ENCODE measurements at places on chromosomes 5 and 9.
A peak's percentile ranks its signal among the peaks of the same experiment; 100 is the strongest.

DNA sequence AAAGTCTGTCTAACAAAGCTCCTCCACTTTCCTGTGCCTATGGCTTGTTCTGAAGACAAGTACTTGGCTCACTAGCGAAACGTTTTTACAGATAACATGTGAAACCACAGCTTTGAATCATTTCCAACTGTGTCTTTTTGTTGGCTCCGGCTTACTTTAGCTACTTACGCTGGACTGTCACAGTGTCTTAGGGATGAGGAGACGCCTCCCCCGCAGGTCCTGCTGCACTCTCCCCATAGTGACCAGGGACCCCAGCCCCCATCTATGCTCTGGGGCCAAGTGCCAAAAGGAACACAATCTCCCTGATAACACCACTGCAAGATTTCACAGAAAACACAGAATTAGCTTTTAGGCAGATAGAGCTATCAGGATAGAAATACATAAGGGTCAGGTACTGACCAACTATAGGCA is 219.1 kb downstream of the ADAMTS6 start:
- DNase-seq, result no peak

- DNase-seq, result no peak
These were observed 53.6 kb upstream of the NR3C1 start for GRCh38 chr5:143456952-143457547.

DNA sequence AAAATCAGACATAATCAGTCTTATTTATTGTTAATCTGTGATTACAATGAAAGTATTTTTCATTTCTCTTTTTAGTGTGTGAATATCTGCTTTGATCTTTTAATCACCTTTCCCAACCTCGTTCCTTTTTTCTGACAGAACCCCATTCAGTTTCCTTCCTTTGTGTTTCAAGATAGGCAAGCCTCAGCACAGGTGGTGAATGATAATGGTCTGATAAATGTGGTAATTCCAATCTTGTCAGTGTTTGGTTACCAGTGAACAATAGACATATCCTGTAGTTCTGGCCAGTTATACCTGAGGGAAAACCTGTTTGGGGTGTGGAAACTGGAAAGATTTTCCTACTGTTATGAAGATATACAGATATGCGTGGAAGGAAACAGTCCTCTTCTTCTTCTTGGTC is 13.5 kb downstream of the STX17 start:
- DNase-seq, result no peak

- no peak for DNase-seq
These were observed 1.0 kb upstream of the NTMT1 start for GRCh38 chr9:129624947-129625346.

- no peak for DNase-seq
These were observed 41.4 kb upstream of the DAB2IP start for GRCh38 chr9:121609822-121610637.

- DNase-seq, result no peak
These were observed 46.1 kb upstream of the ZBED3 start for GRCh38 chr5:77133061-77133758.

- no peak for DNase-seq
These were observed 27.0 kb downstream of the VCAN start for GRCh38 chr5:83498585-83498984.

DNA sequence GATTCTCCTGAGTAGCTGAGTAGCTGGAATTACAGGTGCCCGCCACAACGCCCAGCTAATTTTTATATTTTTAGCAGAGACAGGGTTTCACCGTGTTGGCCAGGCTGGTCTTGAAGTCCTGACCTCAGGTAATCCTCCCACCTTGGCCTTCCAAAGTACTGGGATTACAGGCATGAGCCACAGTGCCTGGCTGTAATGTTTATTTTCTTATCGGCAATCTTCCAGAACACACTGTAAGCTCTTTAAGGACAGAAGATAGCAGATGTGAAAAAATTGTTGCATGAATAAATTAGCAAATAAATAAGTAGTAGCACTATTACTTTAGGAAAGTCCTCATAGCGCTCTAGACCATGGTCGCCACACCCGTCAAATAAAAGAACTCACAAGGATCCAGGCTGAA is 100.5 kb downstream of the ENC1 start:
- DNase-seq, result no peak

GRCh38 chr9:15389173-15389572 is 33.5 kb upstream of the SNAPC3 start:
- no peak for DNase-seq

DNA sequence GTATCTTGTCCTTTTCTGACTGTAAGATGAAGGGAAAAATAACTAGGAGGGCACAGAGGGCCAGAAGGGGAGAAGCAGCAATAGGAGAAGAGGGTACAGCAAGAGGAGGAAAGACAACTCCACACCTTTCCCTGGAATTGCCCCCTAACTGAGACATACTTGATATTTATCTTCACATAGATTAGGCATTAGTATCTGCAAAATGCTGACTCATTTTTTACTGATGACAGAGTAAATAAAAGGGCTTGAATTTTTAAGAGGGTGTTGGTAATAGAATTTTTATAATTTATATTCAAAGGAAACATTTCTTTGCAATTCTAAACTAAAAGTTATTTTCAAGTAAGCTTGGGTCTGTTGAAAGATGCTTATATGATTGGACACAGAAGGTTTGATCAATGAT is 86.8 kb upstream of the PRRC1 start:
- DNase-seq, result no peak

GRCh38 chr9:89679016-89679415 is 74.2 kb downstream of the GADD45G start:
- no peak for DNase-seq

DNA sequence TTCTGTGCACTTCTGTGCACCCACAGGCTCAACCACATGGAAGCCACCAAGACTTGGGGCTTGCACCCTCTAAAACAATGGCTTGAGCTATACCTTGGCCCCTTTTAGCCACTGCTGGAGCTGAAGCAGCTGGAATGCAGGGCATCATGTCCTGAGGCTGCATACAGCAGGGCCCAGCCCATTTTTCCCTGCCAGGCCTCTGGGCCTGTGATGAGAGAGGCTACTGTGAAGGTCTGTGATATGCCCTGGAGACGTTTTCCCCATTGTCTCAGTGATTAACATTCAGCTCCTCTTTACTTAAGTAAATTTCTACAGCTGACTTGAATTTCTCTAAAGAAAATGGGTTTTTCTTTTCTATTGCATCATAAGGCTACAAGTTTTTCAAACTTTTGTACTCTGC is 134.0 kb upstream of the EGFLAM start:
- no peak for DNase-seq

- no peak for DNase-seq
These were observed 533.3 kb downstream of the LRRC70 start for GRCh38 chr5:63111891-63112290.

DNA sequence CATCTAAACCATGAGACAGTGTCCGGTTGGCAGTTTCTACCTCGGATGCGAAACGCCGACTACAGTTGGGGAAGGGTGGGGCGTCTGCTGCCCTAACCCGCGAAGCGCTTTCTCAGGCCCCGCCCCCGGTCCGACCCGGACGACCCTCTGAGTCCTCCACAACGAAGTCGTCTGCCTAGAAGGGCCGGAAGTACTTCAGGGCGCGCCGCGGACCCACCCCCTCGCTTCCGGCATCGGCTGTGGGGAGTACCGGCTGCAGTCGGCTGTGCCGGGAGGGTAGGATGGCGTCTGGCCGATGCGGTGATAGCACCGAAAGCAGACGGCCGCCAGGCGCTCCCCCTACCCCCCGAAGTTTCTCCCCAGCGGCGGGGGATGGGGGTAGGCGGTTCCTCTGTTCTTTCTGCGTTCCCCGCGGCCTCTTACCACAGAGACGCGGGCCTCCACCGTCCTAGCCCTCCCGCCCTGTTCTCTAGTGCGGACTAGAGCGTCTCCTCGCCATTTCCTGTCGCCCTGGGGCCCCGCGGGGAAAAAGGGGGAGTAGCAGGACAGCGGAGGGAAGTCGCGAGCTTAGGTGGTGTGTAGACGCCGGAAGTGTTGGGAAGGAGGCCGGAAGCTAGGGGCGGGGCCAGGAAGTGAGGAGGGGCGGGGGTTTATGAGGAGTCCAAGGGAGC is at the start of gene TRIM41:
TSS of gene TRIM41 (plus strand) at position 224 of the 671 bp plus-strand sequence. CDS start 719 bp downstream, outside the sequence.
- peak; percentile 96 for DNase-seq

DNA sequence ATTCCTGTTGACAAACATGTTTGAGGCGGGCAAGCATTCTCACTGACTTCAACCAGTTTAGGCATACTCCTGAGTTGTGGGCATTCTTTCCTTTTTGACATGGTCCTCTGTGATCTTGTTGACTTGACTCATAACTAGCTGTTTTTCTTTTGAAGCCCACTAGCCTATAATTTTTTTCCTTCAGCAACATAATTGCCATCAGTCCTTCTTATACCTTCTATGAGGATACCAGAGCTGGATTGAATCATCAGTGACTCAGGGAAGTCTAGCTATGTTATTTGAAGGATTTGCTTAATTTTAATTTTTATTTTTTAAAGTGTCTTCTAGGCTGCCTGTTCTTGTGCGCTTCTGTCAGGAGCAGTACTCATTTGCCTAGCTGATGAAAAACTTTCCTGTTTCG is 259.5 kb downstream of the NR3C1 start:
- no peak for DNase-seq

GRCh38 chr5:76177978-76178377 is 94.8 kb downstream of the SV2C start:
- no peak for DNase-seq

DNA sequence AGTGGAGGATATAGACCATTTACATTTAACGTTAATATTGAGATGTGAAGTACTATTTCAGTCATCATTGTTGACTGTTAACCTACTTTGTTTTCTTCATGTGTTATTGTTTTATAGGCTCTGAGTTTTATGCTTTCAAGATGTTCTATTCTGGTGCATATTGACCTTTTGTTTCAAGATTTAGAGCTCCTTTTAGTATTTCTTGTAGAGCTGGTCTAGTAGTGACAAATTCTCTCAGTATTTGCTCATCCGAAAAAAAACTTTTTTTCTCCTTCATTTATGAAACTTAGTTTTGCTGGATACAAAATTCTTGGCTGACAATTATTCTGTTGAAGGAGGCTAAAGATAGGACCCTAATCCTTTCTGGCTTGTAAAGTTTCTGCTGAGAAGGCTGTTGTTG is 91.3 kb downstream of the INVS start:
- no peak for DNase-seq

DNA sequence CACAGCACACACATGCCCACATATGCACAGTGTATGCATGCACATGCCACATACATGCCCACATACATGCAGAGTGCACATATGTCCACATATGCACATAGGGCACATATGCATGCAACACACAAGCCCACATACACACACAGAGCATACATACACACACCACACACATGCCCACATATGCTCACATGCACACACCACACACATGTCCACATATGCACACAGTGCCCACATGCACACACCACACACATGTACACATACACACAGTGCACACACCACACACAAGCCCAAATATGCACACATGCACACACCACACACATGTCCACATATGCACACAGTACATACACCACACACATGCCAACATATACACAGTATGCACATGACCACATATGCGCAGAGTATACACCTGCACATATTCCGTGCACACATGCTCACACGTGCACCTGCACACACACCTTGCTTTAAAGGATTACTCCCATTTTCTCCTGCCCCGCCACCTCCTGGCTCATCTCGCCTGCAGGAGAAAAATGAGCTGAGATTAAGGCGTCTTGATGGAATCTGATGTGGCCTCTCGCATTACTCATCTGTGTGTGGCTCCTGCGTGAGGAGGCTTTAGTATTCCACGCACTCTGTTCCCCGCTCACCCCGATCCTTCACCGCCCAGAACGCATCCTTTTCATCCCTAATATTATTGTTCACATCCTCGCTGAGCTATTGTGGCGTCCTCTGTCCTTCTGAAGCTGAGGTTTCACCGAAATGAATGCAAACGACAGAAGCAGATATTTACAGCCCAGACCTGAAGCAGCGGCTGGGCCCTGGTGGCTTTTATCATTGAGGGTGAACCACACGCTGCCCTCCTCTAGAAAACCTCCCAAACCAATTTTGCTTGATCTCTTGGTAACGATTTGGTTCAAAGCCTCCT is 182.7 kb downstream of the OLFM1 start:
- DNase-seq, result no peak

DNA sequence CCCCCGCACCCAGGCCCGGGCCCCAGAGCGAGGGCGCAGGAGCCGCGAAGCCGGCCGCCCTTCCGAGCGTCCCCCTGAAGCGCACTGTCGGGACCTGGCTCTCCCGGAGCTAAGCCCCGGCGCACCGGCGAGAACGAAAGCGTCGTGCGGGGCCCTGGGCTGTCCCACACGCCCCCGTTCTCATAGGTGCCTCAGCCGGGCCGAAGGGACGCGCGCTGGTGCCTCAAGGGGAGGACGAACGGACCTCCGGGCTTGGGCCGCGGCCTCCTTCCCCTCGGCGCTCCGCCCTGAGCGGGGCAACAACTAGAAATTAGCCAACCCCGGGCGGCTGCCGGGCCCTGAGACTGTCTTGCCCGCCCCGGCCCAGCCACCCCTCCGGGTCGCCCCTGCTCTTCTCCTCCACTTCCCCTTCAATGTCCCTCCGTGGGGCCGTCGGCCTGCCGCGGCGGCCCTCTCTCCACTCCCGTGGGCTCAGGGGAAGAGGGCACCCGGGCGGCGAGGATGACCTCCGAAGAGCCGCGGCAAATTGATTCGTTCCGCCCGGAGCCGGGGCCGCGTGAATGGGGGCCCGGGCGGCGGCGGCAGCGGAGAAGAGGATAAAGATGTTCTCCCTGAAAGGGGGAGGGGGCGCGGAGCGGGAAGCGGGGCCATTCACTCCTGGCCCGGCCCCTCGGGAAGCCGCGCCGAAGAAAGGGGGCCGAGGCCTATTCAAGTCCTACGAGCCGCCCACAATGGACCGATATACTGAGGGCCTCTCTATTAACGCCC is 3.5 kb upstream of the PRDM12 start:
- DNase-seq, result no peak

GRCh38 chr5:129460936-129461710 is 1.0 kb downstream of the ADAMTS19 start:
- no peak for DNase-seq

GRCh38 chr9:110444911-110445310 is 107.2 kb upstream of the TXNDC8 start:
- DNase-seq, result no peak

DNA sequence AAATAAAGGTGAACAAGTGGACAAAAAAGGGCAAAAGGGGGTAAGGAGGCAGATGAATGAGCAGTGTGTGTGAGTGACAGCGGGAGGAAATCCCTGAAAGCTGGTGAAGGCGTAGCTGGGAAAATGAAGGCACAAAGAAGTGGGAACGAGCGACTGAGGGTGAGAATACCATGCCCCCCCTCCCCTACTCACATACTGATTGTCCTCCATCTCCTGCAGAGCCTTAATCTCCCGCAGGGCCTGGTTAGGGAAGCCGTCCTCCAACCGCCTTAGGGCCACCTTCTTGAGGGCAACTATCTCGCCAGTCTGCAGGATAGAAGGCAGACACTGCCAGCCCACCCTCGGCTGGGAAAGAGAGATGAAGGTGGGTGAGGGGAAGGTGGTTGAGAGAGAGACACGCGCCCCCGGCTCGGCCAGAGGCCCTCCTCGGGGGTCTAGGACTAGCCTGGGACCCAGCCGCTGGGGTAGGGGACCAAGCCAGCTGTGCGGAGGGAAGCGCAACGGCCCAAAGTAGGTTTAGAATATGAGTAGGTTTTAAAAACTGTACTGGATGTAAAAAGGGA is 522 bp downstream of the CDK20 start:
- no peak for DNase-seq
